Osteocyte (in vitro differentiated cells): ENCODE measurements at places on chromosomes 12 and 14. TPM values are rescaled to one million over a fixed set of nuclear protein-coding genes. Genes with fewer than 3 reads are reported as not detected.

Gene TMEM19
- 28.0 and 32.5 TPM in 2 replicates for total RNA-seq

Gene OR4E1
- not detected in 2 replicates for total RNA-seq

Gene PTPRQ
- 0.13 and 0.35 TPM in 2 replicates for total RNA-seq

Gene DAAM1
- 22.8 and 24.7 TPM in 2 replicates for total RNA-seq

Gene TMEM179
- total RNA-seq = not detected in 2 replicates

Gene PPP1R1A
- not detected in 2 replicates for total RNA-seq

Gene DPPA3
- not detected in 2 replicates for total RNA-seq

Gene GARIN6
- total RNA-seq = not detected in 2 replicates

Gene POTEM
- total RNA-seq = not detected in 2 replicates
